ENCODE measurements at places on chromosomes 6 and 20. TPM values are rescaled to one million over a fixed set of nuclear protein-coding genes. Genes with fewer than 3 reads are reported as not detected.

PBOV1 gene
- total RNA-seq, result not detected

- DNase-seq, result no peak
- H3K36me3 ChIP-seq, result no peaks in the 10 kb centered on the region
These were observed 603.9 kb downstream of the HDGFL1 start for GRCh38 chr6:23173234-23173633.

- H3K4me1 ChIP-seq, result peaks cover 64% of the 10 kb centered on the region
- H3K27me3 ChIP-seq, result peaks cover 5% of the 10 kb centered on the region
- peak; percentile 32 for DNase-seq
- H3K27ac ChIP-seq, result no peak overlapping the region
- H3K4me3 ChIP-seq, result no peak overlapping the region
These were observed 59.6 kb downstream of the PRDM1 start for GRCh38 chr6:106145741-106146227.

LRFN2 gene
- total RNA-seq, result not detected

GRCh38 chr6:42417641-42418112, 34.0 kb downstream of the TRERF1 start:
- H3K4me1 ChIP-seq, result peaks cover 54% of the 10 kb centered on the region
- peak overlapping the region; percentile 6 for H3K4me3 ChIP-seq
- peak overlapping the region; percentile 53 for H3K27ac ChIP-seq
- peak; percentile 59 for DNase-seq

DNAH8 gene
- total RNA-seq, result 0.08 TPM

DEFB129 gene
- total RNA-seq, result not detected

- H3K4me1 ChIP-seq, result no peaks in the 10 kb centered on the region
- no peaks in the 10 kb centered on the region for H3K27me3 ChIP-seq
- no peak overlapping the region for H3K4me3 ChIP-seq
- H3K27ac ChIP-seq, result no peak overlapping the region
- no peak for DNase-seq
These were observed 276.4 kb upstream of the JAG1 start for GRCh38 chr20:10949930-10950783.

- DNase-seq, result no peak
- H3K36me3 ChIP-seq, result no peaks in the 10 kb centered on the region
- no peaks in the 10 kb centered on the region for H3K27me3 ChIP-seq
- no peak overlapping the region for H3K27ac ChIP-seq
- no peak overlapping the region for H3K4me3 ChIP-seq
These were observed 96.9 kb upstream of the VGLL2 start for GRCh38 chr6:117168296-117169063.

RGL2 gene
- total RNA-seq, result 17.7 TPM

GRCh38 chr20:10591946-10592521, 81.8 kb downstream of the JAG1 start:
- H3K36me3 ChIP-seq, result no peaks in the 10 kb centered on the region
- DNase-seq, result no peak
- no peaks in the 10 kb centered on the region for H3K4me1 ChIP-seq
- H3K4me3 ChIP-seq, result no peak overlapping the region
- H3K27ac ChIP-seq, result no peak overlapping the region
- H3K27me3 ChIP-seq, result no peaks in the 10 kb centered on the region

- no peaks in the 10 kb centered on the region for H3K4me1 ChIP-seq
- H3K4me3 ChIP-seq, result no peak overlapping the region
- no peak overlapping the region for H3K27ac ChIP-seq
- no peak for DNase-seq
- H3K27me3 ChIP-seq, result no peaks in the 10 kb centered on the region
- H3K36me3 ChIP-seq, result no peaks in the 10 kb centered on the region
These were observed 185.4 kb upstream of the VGLL2 start for GRCh38 chr6:117079951-117080350.

OR12D3 gene
- total RNA-seq, result not detected

SAPCD1 gene
- total RNA-seq, result 9.5 TPM

- H3K4me3 ChIP-seq, result no peak overlapping the region
- no peaks in the 10 kb centered on the region for H3K27me3 ChIP-seq
- no peak for DNase-seq
- no peaks in the 10 kb centered on the region for H3K36me3 ChIP-seq
- H3K4me1 ChIP-seq, result no peaks in the 10 kb centered on the region
- H3K27ac ChIP-seq, result no peak overlapping the region
These were observed 529.6 kb upstream of the FLRT3 start for GRCh38 chr20:14866841-14867514.

- H3K4me3 ChIP-seq, result no peak overlapping the region
- peaks cover 7% of the 10 kb centered on the region for H3K36me3 ChIP-seq
- peaks cover 17% of the 10 kb centered on the region for H3K27me3 ChIP-seq
- no peak for DNase-seq
- H3K4me1 ChIP-seq, result peaks cover 22% of the 10 kb centered on the region
These were observed 88.4 kb upstream of the ESR1 start for GRCh38 chr6:151719070-151719469.

- H3K4me1 ChIP-seq, result peaks cover 61% of the 10 kb centered on the region
- H3K4me3 ChIP-seq, result no peak overlapping the region
- H3K36me3 ChIP-seq, result peaks cover 8% of the 10 kb centered on the region
- no peaks in the 10 kb centered on the region for H3K27me3 ChIP-seq
- no peak for DNase-seq
These were observed 6.2 kb downstream of the ELMO2 start for GRCh38 chr20:46400253-46400652.

MDFI gene
- total RNA-seq, result not detected

DNA sequence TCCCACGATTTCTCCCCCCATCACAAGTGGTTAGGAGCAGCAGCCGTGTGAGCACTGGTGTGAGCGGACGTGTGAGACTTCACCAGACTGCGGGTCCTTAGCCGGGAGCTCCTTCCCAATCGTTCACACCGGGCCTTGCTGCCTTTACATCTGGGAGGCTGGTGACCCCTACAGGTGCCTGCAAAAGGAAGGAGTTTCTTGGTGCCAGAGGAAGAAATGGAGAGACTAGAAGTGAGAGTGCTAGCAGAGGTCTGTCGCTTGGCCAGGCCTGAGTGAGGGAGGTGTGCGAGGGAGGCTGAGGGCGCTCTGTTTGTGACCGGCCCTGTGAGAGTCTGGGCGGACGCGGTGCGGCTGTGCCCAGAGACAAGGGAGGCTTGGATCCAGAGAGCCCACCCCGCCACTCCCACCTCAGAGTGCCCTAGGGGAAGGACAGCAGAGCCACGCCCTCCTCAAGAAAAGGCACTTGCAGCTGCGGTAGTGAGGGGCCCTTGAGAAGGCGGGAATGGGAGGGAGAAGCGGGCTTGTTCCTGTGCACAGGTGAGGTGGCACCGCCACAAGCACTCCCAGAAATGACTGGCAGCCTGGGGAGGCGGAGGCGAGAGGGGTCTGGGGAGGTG, 10.0 kb upstream of the ARMC2 start:
- H3K36me3 ChIP-seq, result no peaks in the 10 kb centered on the region
- H3K27ac ChIP-seq, result peak overlapping the region; percentile 63
- DNase-seq, result no peak
- no peak overlapping the region for H3K4me3 ChIP-seq
- H3K4me1 ChIP-seq, result peaks cover 22% of the 10 kb centered on the region

DNA sequence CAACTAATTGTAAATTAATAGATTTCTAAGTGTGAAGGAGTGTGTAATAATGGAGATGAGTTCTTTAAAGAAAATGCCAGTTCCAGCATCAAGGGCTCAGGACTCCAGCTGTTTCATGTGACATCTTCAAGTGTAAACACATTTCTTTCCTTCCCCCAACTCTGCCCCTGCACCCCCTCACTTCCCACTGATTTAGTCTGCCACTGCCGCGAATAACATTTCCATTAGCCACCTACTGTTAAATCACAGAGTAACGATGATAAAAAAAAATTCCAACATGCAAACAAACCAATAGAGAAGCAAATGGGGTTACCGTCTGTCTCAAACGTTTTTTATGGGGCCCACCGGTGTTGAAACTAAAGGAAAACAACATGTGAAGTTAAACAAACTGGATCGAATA, 414.3 kb downstream of the SAMD5 start:
- DNase-seq, result no peak
- H3K27me3 ChIP-seq, result no peaks in the 10 kb centered on the region
- H3K4me3 ChIP-seq, result no peak overlapping the region
- no peaks in the 10 kb centered on the region for H3K4me1 ChIP-seq
- no peak overlapping the region for H3K27ac ChIP-seq
- H3K36me3 ChIP-seq, result no peaks in the 10 kb centered on the region

NHLRC1 gene
- total RNA-seq, result 0.16 TPM

HDAC2 gene
- 115 TPM for total RNA-seq

DNA sequence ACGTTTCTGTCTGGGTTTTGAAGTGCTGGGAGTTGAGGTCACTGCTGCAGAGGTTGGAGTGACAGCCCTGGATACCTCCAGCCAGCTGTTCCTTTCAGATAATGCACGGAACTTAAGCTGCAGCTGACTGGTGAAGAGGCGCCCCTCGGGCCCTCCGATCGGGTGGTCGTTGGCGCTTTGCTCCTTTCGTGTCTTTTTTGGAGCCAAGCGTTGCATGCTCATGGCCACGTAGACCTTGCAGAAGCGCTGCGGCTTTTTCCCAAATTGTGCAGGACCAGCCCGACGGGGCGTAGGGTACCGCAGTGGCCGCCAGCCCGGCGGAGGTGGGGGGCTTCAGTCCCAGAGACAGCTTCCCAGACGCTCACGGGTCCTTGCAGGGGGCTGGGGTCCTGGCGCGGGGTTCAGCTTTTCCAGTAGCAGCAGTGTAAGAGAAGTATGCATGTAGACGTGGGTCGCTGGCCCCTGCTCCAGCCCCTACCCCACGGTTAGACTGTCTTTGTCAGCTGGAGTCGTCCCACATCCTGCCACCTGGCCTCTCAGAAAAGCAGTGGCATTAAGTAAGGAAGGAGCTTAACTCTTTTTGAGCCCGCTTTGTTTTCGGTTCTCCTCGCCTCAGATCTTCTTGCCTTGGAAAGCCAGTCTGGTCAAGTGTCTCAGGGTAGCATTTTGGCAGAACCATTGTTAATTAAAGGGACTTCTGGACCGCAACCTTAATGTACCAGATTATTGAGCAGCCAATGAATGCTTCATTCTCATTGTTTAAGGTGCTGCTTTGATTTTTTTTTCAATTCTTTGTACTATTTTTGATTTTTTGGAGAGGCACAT, 838 bp downstream of the TNFAIP3 start:
- H3K36me3 ChIP-seq, result peaks cover 64% of the 10 kb centered on the region
- DNase-seq, result no peak
- peaks cover 37% of the 10 kb centered on the region for H3K4me1 ChIP-seq
- H3K27ac ChIP-seq, result peak overlapping the region; percentile 91
- no peaks in the 10 kb centered on the region for H3K27me3 ChIP-seq
- peak overlapping the region; percentile 100 for H3K4me3 ChIP-seq

- H3K27me3 ChIP-seq, result peaks cover 68% of the 10 kb centered on the region
- H3K4me3 ChIP-seq, result no peak overlapping the region
- DNase-seq, result no peak
These were observed 13.6 kb downstream of the TNXB start for GRCh38 chr6:32095338-32096086.

GRCh38 chr20:50194831-50195523, 4.3 kb downstream of the CEBPB start:
- H3K27me3 ChIP-seq, result no peaks in the 10 kb centered on the region
- H3K36me3 ChIP-seq, result peaks cover 20% of the 10 kb centered on the region
- peak overlapping the region; percentile 40 for H3K4me3 ChIP-seq

All from activated naive CD8-positive, alpha-beta T cell treated with anti-CD3 and anti-CD28 coated beads for 36 hours (primary cell).